ENCODE measurements at places on chromosomes 3 and 15. TPM values are rescaled to one million over a fixed set of nuclear protein-coding genes. Genes with fewer than 3 reads are reported as not detected.

- DNase-seq, result no peak
Measured at GRCh38 chr3:58009026-58009748, 965 bp downstream of the FLNB start.

DNA sequence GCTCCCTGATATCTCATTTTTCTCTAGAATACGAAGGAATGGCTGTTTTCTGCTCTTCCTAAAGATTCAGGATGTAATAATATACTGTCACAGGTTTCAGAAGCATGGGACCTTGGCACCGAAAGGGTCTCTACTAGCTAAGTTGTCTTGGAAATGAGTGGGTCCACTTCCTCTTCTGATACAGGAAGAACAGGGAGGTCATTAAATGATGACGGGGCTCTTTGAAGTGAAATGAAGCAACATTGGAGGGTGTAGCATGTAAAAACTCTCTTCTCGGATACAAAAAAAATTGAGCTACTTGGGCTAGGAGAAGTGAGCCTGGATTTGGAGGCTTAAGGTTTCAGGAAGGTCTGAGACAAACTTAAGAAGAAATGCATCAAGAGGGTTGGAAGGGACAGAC lies 349.8 kb upstream of the TPRG1 start:
- no peak for DNase-seq

Gene TBC1D5
- 110 TPM for total RNA-seq

Gene AMOTL2
- total RNA-seq, result 73.8 TPM

Gene GAP43
- total RNA-seq, result 148 TPM

Gene DPPA2
- not detected for total RNA-seq

Gene RASGRP1
- total RNA-seq, result 20.4 TPM

Gene TNIK
- 76.7 TPM for total RNA-seq

DNA sequence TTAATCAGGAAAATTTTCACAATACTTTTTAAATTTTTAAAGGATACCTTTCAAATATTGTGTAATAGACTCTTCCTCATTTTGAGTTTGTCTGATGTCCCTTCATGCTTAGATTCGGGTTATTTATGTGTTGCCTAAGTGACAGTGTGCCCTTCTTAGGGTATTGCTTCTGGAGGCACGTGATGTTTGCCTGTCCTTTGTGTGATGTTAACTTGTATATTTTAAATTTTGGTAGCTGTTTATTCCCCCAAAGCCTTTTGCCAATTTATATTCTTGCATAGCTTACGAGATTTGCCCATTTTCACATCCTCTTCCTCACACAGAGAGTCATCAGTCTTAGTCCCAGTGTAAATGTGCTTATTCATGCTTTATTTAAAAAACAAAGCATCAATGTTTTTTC lies 433.1 kb downstream of the EPHB1 start:
- no peak for DNase-seq

- DNase-seq, result no peak
Measured at GRCh38 chr3:171255236-171255806, 204.9 kb downstream of the TNIK start.

DNA sequence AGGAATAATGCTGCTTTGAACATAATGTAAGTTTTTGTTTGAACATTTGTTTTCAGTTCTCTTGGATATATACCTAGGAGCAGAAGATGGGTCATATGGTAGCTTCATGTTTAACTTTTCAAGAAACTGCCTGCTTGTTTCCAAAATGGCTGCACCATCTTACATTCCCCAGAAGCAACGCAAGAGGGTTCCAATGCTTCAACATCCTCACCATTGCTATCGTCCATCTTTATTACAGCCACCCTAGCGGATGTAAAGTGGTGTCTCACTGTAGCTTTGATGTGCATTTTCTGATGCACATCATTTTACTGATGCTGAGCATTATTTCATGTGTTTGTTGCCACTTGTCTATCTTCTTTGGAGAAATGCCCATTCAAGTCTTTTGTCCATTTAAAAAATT lies 46.4 kb upstream of the GATA2 start:
- no peak for DNase-seq

- DNase-seq, result no peak
Measured at GRCh38 chr15:78681281-78682003, 40.4 kb upstream of the CHRNB4 start.

Gene FBXW12
- total RNA-seq, result 2.5 TPM

- DNase-seq, result no peak
Measured at GRCh38 chr15:41832875-41833274, 5.0 kb downstream of the JMJD7 start.

DNA sequence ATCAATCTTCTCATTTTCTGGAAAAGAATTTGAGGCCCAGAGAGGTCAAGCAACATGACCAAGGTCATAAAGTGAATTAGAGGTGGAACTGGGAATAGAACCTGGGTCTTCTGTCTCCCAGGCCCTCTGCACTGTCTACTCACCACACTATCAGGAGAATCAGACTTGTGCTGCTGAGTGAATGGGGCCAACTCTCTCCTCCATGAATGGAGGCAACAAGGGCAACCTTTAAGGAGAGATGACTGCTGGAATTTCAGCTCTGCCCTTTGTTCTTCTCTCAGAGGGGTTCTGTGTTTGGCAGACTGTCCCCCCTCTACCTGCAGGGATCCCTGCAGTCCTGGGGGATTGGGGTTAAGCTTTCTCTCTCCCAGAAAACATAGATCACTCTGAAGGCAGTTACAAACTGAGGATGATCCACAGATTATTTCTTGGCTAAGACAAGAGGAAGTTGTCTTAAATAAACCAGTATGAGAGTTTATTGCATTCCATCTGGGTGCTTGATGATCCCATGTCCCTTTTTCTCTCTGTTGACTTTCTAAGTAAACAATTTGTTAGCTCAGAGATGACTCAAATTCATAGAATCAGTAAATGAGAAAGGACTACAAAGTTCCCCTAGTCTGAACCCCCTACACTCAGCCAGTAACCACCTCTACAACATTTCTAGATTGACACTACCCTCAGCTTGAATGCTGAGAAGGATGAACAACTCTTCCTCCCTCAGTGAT lies 99.0 kb upstream of the LIPC start:
- DNase-seq, result no peak

Gene DUOX2
- not detected for total RNA-seq

Gene ZBED2
- total RNA-seq, result not detected

- DNase-seq, result no peak
Measured at GRCh38 chr3:19598870-19599269, 335.1 kb downstream of the EFHB start.

GRCh38 chr15:31177951-31178350 lies 76.4 kb upstream of the TRPM1 start:
- DNase-seq, result no peak

GRCh38 chr15:82181371-82181770 lies 81.2 kb downstream of the EFL1 start:
- DNase-seq, result no peak

GRCh38 chr3:94158512-94158911 lies 95.7 kb downstream of the NSUN3 start:
- no peak for DNase-seq

Gene BFSP2
- total RNA-seq, result 1.1 TPM

DNA sequence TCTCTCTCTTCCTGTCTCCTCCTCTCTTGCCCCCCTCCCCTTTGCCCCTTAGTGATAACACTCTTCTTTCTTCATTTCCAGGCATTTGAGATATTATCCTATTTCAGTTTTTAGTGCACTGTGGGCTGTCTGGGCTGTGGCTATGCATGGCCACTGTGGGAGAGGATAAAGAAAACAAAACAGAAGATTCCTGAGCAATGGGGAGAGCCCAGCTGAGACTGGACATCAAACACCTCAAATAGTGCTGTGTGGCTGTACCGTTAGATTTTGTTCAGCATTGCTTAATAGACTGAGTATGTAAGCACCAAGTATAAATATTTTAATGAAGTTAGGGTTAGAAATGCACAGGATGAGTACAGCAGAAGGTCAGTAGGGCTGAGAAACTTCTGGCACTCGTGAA lies 7.9 kb upstream of the GBE1 start:
- DNase-seq, result no peak

DNA sequence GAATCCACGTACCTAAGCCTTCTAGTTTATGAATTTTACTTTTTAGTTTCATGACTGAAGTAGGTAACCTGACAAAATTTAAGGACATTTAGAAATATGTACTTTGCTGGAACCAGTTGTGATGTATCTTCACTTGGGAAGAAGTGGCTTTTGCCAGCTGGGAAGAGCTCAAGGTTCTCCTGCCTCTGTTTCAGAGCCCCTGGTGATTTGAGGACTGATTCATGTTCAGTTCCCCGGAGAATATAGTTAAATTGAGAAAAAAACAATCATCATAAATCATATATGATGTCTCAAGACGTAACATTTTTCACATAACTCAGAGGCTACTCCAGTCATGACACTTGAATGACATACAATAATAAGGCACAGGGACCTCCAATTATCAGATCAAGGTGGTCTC lies 473.4 kb downstream of the EPHA3 start:
- DNase-seq, result no peak

Gene LTF
- total RNA-seq, result 3.6 TPM

DNA sequence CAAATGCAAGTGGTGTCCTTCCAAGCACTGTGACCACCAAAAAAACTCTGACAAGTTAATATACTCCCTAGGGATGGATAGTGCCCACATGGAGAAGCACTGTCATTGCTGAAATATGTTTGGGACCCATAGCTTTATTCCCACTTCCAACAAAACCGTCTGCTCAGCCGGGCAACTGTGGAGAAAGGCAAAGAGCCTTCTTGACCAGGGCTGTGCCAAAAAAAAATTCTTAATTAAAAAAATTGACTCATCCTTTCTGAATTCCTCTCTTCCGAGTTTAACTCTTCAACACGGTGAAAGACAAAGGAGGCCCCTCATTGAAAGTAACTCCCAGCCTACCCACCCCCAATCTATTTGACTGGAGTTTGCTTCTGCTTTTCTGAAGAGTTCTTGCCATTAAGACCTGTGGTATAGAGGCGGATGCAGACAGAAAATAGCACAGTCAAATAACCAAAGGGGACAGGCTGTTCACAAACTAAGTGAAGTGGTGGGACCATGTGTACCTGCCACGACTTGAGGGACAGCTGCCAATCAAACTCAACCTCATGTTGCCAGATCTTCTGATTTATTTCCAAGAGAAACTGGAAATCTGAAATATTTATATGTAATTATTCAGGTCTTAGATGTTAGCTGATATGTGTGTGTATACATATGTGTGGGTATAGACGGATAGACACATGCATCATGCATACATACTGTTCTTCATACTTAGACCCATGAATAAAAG lies 135.4 kb upstream of the PFN2 start:
- DNase-seq, result no peak

DNA sequence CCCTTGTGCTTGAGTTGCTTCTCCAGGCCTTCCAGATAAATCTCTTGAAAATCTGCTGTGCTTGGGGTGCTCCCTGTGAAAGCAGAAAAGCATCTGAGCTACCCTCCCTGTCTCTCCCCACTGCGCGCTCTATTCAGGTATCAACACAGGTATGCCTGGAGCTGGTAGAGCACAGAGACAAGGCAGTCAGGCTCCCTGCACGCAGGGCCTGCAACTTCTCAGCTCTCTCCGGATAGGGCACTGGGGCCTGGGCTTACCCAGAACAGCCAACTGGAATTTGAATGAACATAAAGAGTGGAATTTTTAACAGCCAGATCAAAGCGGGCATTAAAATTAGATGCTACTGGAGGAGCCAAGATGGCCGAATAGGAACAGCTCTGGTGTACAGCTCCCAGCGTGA lies 183.6 kb downstream of the XXYLT1 start:
- no peak for DNase-seq

- DNase-seq, result no peak
Measured at GRCh38 chr15:48182749-48183148, 4.7 kb upstream of the MYEF2 start.

Gene CFAP20DC
- total RNA-seq, result 4.4 TPM

GRCh38 chr3:189458528-189458927 lies 172.7 kb upstream of the TP63 start:
- no peak for DNase-seq
